ENCODE measurements at places on chromosomes 7 and 10. TPM values are rescaled to one million over a fixed set of nuclear protein-coding genes. Genes with fewer than 3 reads are reported as not detected.

Gene PAX4
- not detected for total RNA-seq

Gene ABCC2
- 0.49 TPM for total RNA-seq

Gene HOXA3
- total RNA-seq: not detected

Gene COL1A2
- 107 TPM for total RNA-seq

Gene LIPM
- total RNA-seq: not detected

Gene SHTN1
- total RNA-seq: 78.2 TPM

Gene RAMP3
- 6.1 TPM for total RNA-seq

Gene C10orf62
- total RNA-seq: not detected

Gene PPIA
- total RNA-seq: 612 TPM

Gene NODAL
- total RNA-seq: 2.0 TPM

Gene PLXDC2
- 9.3 TPM for total RNA-seq

Gene CTAGE4
- 0.25 TPM for total RNA-seq

Gene METTL27
- total RNA-seq: 0.49 TPM

Gene PRF1
- 0.25 TPM for total RNA-seq

Gene ARL4A
- 30.7 TPM for total RNA-seq

Measured in temporal lobe (tissue), 4 donors.